ENCODE measurements at places on chromosomes 13 and 19.

DNA sequence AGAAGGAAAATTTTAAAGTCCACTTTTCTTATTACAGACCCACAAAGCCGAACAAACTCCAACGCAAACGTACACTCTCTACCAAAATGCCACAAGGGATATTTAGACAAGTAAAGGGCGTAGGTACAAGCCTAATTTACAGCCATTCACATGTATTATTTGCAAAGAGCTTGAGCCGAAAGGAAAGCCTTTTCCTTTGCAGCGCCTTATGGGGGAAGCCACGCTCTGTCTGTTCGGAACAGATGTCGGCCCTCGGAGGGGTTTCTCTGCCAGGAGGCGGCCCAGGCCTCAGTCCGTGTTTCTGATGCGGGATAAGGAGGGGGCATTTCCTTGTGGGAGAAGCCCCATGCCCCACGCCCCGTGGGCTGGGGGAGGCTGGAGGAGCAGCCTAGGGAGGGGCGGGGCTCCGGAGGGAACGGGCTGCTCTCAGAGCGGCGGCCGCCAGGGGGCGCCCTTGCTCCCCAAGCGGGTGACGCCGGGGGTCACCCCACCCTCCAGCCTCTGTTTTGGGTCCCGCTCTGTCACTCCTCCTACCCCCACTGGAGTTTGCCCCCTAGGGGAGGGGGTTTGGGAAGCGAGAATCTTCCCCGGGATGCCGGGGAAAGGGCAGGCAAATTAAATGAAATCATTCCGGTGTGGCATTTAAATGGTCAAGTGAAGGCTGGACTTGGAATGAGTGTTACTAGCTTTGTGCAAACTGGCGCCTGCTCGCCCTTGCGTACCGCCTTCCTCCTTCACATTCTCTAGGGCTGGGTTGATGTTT is 2.9 kb downstream of the HTR2A start:
- peak; percentile 38 for DNase-seq

DNA sequence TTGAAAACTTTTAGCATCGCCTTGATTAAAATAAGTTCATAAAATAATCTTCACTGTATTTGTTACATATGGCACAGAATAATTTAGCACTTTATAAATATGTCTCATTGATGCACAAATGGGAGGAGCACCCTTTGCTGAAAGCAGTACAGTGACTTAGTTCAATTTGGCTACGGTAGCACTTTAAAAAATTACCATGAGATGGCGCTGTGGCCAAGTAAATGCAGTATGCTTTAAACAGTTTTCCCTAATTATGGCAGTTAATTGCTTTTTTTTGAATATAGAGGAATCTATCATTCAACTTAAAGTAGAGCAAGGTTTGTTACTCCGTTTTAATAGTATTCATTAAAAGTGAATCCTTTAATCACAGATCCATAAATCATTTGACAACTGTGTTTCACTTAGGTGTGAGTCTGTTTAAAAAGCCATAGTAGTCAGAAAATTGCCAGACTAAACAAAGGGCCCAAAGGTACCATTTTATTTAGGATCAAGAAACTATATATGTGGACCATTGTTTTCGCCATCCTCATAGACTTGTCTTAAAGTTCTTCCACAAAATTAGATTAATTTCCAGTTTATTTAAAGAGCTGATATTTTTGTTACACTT is 34.7 kb upstream of the ESD start:
- DNase-seq, result peak; percentile 4

GRCh38 chr13:50352720-50353480 is 337.7 kb downstream of the KCNRG start:
- no peak for DNase-seq

DNA sequence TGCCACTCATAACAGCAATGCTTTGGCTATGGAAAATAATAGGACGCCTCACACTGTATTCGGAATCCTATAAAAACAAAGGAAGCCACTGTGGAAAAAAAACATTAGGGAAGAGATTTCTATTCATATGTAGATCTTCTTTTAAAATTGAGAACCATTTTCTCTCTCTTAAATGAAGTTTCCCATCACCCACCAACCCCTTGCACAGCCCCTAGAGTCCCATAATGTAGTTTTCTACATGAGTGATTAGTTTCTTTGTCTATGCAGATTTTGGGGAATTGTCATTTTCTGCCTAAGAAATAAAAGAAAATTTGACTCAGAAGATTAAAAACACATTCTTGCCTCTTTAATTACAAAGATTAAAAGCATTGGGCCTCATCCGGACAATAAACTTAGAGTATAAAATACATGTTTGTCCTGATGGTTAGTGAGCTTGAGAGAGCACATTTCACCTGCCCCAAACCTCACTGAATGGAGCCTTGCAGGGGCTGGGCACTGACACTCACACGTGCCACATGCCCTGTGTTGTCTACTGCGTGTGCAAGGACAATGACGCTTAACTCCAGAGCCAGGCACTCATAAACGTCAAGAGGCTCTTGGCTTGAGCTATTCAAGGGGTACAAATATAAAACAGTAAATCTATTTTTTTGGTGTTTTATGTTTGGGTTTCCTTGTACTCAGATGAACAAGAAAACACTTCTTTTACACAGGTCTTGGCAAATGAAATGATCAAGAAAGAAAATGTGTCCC is 40.0 kb upstream of the KL start:
- no peak for DNase-seq

DNA sequence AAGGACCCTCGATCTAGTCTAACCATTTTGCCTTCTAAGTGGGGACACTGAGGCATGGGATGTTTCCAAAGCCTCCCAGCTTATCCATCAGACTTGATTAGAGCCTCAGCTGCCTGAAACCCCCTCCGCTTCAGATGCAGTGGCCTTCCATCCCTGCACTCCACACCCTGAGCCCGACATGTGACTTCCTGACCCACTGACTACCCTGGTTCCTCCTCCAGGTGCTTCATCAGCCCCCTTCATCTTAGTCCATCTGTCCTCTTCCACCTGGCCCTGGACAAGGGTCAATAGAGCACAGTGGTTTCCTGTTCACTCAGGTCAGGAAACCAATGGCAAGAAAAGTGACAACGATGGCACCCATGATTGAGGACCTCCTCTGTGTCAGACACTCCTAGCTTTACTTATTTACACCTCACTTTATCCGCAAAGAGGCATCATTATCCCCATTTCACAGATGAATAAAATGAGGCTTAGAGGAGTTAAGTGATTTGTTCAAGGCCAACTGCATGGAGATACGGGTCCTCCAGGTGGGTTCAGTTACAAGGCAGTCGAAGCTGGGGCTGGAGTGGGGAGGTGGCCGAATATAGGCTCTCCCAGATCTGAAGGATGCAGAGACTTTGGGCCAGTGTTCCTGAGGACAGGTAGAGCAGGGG is 81.6 kb upstream of the TM9SF2 start:
- DNase-seq, result no peak

- DNase-seq, result no peak
These were observed 65.1 kb downstream of the SPACA7 start for GRCh38 chr13:112441226-112441625.

- DNase-seq, result no peak
These were observed 3.1 kb downstream of the F10 start for GRCh38 chr13:113125506-113126264.

DNA sequence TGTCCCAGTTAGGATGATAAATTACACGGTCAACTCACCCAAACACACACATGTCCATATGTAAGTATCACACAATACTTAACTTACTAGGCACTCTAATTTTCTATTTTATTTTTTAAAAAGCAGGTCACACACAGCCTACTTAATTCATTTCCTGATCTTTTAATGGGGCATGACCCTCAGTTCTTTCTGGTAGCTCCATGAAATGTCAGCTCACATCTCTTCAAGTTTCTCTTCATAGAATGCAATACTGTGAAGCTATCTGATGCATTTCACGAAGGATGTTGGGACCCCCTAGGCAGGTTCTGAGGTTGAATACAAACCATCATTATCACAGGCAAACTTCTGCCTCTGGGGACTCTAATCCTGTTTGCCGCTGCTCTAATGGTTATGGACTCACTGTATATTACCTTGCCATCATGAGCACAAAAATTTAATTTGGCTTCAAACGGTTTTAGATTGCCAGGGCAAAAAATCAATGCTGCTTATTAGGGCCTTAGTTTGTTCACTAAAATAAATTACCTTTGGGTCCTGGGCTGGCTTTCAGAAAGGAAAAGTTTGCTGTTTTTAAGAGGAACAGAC is 16.1 kb upstream of the DHRS12 start:
- DNase-seq, result no peak

- no peak for DNase-seq
These were observed 49.1 kb downstream of the LMO7 start for GRCh38 chr13:75685239-75685697.

- DNase-seq, result no peak
These were observed 392.1 kb downstream of the MYO16 start for GRCh38 chr13:109021558-109021957.

Measured in activated CD4-positive, alpha-beta T cell treated with anti-CD3 and anti-CD28 coated beads, Interleukin-2, amount 50 U/mL, for 4 hours (primary cell).